Anterior cingulate cortex (tissue), 58 donors: ENCODE measurements at places on chromosomes 4 and X.

- no peak for DNase-seq
Observed at GRCh38 chrX:137574102-137574783, 8.3 kb downstream of the ZIC3 start.

GRCh38 chrX:55389376-55389775, 62.6 kb upstream of the MAGEH1 start:
- no peak for DNase-seq

DNA sequence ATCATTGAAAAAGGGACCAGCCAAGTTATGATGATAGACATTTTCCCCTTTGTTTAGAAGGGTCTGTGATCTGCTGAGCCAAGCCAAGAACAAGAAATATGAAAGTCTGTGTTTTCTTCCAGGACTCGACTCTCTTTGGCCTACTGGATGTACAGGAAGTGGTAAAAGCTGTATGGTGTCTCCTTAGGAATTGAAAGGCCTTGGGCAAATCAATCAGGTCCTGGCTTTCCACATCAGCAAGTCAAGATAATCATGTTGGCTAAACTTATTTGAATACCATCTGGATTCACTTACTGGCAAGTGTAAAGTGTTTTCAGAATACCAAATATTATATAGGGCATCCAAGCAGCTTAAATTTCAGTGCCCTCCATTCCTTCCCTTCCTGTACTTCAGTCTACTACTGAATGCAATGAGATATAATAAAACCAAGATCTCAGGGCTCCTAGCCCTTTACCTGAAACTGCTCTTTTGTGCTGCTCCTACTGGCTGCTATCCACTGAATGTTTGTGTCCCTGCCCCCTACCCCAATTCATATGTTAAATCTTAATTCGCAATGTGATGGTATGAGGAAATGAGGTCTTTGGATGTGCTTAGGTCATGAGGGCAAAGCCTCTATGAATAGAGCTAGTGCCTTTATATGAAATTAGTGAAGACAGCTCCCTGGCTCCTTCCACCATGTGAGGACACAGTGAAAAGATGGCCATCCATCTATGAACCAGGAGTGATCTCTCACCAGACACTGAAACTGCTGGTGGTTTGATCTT, 578.0 kb downstream of the SPRY1 start:
- DNase-seq = no peak

DNA sequence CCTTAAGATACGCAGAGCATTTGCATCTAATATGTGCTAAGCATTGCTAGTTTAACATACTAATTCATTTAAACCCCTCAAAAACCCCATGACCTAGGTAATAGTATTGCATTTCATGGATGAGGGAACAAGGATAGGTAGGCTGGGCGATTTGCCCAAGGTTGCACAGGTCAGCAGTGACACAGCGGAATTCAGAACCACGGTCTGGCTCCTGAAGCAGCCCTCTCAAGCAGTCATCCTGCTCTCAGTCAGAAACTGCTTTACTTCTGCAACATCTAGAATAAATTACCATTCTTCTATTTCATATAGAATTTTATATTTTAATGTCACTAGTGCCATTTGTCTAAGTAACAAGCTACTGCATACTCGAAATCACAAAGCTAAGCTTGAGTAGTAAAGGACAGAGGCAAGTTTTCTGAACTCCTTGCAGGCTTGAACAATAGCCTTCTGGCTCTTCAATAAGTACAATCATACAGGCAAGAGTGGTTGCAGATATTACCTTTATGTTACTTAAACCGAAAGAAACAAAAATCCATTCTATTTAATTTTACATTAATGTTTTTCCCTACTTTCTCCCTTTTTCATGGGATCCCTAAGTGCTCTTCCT, 555 bp upstream of the SPP1 start:
- DNase-seq = no peak

DNA sequence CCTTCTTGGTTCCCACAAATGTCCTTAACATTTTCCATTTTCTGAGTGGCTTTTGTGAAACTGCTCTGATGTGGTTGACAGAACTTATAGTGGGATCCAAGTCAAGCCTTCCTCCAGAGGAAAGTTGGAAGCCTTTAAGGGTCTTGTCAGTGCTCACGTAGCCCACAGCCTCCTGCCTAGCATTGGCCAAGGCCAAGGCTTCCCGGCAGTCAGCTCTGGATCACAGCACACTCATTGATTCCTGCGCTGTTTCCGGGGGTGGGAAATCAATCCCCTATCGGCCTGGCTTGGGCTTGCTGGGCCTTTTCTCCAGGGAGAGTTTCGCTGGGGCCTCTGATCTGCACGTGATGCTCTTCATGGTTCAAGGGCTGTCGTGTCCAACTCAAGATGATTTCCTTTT, 76.1 kb downstream of the SLC9A6 start:
- no peak for DNase-seq

- no peak for DNase-seq
Observed at GRCh38 chr4:172344308-172344938, 531.2 kb downstream of the GALNTL6 start.

GRCh38 chr4:11189756-11190155, 238.9 kb downstream of the HS3ST1 start:
- no peak for DNase-seq

DNA sequence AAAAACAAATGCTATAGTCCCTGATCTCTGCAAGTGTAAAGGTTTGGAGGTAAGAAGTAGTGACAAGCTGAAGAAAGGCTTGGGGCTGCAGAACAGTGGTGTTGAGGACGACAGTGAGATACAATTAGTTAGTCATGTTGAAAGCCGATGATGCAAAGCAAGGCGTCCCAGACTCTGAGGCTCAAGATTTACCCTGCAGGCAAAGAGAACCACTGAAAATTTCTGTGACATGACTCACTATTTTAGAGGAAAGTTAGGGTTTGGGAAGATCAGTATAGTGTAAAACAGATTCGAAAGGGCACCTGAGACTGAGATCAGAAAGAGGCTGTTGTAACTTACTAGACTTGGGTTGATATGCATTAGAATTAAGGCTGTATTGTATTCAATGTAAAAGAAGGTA, 281.3 kb upstream of the FTHL17 start:
- DNase-seq = no peak

DNA sequence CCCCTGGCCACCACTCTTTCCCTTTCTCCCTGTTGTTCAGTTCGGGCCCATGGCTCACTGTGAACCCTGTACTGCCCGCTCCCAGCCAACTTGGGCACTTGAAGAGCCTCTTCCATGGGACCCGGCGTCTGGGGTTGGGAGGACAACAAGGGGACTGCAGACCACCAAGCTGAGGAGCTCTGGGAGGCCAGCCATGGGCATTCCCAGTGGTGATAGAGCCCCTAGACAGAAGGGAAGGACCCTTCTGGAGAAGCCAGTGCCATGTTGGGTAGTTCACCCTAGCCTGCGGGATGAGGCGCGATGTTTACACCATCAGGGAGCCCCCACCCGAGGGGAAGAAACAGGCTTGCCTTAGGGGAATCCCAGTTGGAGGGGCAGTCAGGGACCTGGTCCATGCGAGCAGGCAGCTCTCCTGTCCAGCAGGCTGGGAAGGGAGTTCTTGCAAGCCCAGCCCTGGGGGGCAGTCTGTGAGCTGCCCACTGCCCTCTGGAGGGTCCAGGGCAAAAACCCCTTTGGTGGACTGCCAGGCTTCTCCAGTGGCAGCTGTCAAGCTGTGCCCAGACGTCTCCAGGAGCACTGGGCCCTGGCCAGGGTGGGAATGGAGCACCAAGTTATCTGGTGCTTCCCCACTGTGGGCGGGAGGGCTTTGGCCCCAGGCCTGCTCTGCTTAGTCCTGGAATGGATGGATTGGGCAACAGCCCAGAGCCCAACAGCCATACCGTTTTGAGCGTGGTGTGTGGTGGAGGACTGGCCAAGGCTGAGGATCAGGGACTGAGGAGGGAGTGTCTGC, 23.7 kb upstream of the UBA1 start:
- DNase-seq = no peak

- no peak for DNase-seq
Observed at GRCh38 chr4:154854362-154854761, 73.3 kb downstream of the RBM46 start.

DNA sequence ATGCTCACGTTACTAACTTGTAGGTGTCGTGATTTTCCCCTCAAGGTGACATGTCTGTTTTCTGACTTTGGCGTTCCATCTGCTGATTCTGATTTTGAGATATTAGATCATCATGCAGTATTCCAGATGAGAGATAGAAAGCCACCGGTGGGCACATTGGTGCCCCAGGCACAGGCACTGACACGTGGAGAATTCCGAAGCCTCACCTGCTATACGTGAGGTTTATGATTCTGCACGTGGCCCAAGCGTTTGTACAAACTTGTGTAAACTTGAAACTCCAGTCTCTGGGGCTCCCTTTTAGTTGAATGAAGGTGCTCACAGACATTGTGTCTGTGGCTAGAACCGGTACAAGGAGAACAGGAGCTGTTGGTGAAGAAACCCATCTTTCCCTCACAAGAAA, 81.1 kb downstream of the TENM3 start:
- DNase-seq = no peak

DNA sequence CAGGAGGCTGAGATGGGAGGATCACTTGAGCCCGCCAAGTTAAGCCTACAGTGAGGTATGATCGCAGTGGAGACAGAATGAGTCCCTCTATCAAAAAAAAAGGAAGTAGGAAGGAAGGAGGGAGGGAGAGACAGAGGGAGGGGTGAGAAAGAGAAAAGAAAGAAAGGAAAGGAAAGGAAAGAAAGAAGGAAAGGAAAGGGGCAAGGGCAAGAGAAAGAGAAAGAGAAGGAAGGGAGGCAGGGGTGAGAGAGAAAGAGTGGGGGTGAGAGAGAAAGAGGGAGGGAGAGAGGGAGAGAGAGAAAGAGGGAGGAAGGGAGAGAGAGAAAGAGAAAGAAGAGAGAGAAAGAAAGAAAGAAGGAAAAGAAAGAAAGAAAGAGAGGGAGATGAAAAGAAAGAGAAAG, 13.2 kb downstream of the ELF2 start:
- DNase-seq = no peak

GRCh38 chr4:38381788-38382187, 282.2 kb upstream of the KLF3 start:
- no peak for DNase-seq

- DNase-seq = peak; percentile 6
Observed at GRCh38 chr4:23819041-23819511, 70.8 kb downstream of the PPARGC1A start.

DNA sequence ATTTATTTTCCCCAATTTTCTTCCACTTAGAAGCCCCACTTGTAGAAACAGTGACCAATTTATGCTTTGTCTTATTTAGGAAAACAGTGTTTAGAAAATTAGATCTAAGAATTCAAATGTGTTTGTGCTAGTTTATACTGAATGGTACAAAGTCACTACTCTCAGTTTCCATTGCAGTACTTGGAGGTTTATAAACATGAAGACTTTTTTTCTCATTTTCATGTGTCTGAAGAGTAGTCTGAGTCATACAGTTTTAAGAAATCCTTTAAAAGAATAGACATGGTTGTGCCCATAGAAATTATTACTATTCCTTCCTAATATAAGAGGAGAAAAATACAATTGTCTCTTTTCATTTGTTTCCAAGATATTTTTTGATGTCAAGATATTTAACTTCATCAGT, 458.7 kb downstream of the NAF1 start:
- no peak for DNase-seq

GRCh38 chr4:98399915-98400314, 138.7 kb downstream of the RAP1GDS1 start:
- no peak for DNase-seq

GRCh38 chrX:47644557-47645091, 5.7 kb downstream of the ELK1 start:
- DNase-seq = no peak

- no peak for DNase-seq
Observed at GRCh38 chr4:145681956-145682355, 2.0 kb downstream of the C4orf51 start.

DNA sequence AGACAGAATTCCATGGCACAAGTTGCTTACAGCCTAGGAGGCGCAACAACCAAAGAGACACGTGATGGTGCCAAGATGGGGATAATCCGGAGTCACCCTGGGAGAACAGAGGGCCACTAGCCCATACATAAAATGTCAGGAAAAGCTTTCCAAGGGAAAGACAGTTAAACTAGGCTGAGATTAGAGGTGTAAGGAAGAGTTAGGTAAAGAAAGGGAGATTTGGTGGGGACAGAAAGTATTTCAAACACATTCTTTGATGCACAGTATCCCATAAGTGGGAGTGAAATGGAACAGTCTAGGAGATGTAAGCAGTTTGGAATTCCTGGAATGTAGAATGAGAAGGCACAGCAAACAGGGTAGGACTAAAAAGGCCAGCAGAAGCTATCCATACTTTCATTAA, 860.9 kb upstream of the LCORL start:
- DNase-seq = no peak

GRCh38 chrX:41475191-41475590, 28.0 kb downstream of the NYX start:
- DNase-seq = no peak

GRCh38 chr4:116001291-116001690, 887.9 kb upstream of the NDST4 start:
- DNase-seq = no peak

DNA sequence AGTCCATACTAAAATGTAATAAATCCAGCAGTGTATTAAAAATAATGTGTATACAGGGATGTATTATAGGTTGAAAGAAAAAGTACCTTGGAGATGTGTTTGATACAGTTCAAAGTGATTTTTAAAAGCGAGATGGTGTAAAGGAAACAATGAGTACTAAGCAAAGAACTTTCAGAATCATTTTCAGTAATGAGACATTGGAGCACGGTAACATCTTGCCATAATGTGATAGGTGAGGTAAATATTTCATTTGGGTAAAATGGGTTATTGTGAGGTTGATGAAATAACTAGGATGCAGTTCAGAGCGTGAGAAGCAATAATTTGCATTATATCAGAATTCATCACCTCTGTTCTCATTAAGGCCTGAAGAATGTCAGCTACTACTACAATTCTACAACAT, 25.9 kb downstream of the EIF2S3 start:
- no peak for DNase-seq

DNA sequence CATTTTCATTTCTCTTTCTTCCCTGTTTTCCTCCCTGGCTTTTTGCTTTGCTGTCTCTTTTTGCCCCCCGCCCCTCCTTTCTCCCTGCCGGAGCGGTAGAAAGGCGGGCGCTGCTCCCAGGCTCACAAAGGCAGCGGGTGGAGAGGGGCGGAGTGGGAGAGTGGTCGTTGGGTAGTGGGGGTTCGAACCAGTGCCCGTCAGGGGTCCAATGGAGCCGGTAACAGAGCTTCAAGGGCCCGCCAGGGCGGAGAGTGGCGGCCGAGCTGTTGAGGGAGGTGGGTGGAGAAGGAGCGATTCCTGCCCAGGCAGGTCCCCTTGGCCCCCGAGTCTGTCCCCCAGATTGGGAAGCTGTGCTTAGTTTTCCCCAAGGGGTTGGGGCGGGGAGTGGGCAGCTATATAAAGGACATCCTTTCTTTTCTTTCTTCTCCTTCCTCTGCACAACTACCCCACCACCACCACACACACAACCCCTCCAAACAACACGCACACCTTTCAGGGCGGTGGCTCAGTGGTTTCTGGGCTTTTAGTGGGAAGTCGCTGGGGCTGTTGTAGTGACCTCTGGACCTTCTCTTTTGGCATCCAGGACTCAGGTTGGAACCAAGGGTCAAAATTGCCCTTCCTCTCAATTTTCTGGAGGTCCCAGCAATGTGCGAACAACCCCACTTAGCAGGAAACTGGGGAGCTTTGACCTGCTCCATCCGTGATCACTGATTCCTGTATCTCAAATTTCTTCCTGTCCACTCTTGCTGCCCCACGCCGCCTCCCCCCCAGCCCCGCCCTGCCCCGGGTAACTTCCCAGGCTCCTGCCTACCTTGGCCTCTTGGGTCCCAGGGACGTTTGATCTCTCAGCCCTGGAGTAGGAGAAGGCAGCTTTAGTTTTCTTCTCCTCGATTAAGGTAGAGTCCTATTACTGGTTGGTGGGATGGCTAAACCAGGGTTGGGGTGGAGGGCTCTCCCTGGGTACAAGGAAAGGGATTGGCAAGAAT, 1.9 kb downstream of the EFNB1 start:
- DNase-seq = no peak
